Motor neuron (in vitro differentiated cells): ENCODE measurements at places on chromosomes 6 and 20. TPM values are rescaled to one million over a fixed set of nuclear protein-coding genes. Genes with fewer than 3 reads are reported as not detected.

DEF6 gene
- 3.7 and 4.5 TPM in 2 replicates for total RNA-seq

PTPRT gene
- total RNA-seq = 0.05 TPM in 2 replicates

FKBP1C gene
- total RNA-seq = 0.25 and 0.48 TPM in 2 replicates

DNA sequence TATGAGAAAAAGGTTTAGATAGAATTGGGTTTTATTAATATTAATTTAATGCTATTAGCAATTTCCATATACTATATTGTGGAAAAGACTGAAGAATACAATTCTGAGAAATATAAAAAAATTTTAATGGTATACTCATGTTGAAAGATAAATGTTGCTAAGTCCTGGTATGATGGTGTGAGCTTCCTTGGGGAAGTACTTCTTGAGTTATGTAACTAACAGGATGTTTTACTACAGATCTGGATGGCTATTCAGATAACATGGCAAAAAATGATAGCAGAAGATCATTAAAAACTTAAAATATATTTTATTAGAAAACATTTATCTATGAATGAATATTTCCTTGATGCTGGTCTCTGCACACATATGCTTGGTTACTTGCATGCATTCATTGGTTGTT, 23.5 kb upstream of the CALHM6 start:
- no peak for ATAC-seq

DNA sequence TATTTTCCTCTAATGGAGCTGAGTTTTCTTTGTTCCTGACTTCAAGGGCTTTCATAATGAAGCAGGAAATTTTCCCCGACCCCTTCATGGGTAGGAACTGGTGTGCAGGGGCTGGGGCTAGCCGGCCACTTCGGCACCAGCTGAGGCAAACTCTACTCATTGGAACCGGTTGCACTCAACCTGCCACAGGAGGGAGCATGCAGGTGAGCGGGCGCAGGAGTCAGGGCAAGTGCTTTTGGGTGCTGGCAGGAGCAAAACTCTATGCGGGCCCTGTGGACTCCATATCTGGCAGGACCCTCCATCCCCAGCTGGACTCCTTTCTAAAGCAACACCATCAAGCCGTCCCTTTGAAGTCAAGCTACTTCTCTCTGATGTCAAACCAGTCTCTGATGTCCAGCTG, 244.2 kb downstream of the EPM2A start:
- no peak for ATAC-seq

DNA sequence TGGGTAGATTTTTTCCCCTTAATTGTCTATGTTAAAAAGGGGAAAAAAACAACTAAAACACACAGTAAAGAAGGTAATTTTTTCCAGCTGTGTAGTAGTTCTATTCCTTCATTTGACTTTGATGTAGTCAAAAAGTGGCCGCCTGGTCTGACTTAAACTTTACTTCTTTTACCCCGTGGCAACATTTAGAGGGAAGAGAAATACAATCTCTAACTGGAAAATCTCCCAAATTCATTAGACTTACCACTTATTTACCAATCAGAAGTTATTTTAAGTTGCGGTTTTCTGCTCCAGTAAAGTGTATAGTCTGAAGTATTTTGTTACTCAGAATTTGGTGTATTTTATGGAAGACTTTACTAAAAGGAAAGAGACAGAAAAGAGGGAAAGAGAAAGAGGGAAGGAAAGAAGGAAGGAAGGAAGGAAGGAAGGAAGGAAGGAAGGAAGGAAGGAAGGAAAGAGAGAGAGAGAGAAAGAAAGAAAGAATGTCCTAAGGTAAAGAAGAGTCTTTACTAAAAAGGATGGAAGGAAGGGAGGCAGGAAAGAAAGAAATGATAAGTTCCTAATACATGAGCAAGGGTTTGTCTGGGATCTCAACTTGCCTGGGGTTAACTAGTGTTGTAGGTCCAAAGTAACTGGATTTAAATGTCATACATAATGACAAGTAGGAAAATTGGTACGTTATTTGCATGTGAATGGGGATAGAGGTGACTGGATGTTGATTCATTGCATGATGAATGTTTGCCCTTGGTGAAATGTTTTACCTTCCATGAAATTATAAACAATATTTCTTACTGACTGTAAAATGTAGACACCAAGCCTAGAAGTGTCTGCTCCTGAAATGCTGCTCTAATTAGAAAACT, 135.1 kb downstream of the SAMD5 start:
- ATAC-seq = no peak

DNA sequence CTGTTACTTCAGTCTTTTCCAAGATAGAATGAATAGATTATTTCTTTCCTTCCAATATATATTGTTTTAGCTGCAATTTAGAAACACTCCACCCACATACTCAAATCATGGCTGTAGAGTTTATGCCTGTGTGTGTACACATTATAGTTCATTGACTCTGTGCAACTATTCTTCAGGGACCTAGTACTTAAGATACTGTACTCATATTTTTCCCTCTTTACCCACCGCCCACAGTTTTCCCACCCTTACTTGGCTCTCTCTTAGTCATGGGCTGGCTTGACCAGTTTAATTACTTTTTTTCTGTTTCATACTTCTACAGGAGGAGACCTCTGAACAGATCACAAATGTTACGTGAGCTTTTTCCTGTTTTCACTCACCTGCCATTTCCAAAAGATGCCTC, 30.4 kb downstream of the C6orf89 start:
- no peak for ATAC-seq

GRCh38 chr6:154605178-154605881, 94.8 kb upstream of the CNKSR3 start:
- no peak for ATAC-seq

DNA sequence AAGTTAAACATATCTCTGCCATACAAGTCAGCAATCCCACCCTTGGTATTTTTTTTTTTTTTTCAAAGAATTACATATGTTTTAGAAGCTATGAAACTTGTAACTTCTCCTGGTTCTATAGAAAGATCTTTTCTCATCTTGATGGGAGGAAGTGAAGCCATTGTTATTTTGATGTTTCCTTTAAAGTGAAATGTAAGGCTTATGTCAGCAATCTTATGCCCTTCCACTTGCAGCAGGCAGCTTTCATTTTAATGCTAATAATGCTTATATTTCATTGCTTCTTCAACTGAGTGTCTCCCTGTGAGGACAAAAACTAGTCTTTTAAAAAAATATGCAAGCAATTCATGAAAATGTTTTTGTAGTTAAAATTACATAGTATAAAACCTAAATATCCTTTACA, 1614.7 kb downstream of the KHDRBS2 start:
- no peak for ATAC-seq
